ENCODE measurements at places on chromosomes 5 and 9. TPM values are rescaled to one million over a fixed set of nuclear protein-coding genes. Genes with fewer than 3 reads are reported as not detected.
A peak's percentile ranks its signal among the peaks of the same experiment; 100 is the strongest.

DNA sequence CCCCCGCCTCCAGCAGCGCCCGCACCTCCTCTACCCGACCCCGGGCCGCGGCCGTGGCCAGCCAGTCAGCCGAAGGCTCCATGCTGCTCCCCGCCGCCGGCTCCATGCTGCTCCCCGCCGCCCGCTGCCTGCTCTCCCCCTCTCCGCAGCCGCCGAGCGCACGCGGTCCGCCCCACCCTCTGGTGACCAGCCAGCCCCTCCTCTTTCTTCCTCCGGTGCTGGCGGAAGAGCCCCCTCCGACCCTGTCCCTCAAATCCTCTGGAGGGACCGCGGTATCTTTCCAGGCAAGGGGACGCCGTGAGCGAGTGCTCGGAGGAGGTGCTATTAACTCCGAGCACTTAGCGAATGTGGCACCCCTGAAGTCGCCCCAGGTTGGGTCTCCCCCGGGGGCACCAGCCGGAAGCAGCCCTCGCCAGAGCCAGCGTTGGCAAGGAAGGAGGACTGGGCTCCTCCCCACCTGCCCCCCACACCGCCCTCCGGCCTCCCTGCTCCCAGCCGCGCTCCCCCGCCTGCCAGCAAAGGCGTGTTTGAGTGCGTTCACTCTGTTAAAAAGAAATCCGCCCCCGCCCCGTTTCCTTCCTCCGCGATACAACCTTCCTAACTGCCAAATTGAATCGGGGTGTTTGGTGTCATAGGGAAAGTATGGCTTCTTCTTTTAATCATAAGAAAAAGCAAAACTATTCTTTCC lies 19.3 kb downstream of the CDKN2A start:
- no peak overlapping the region for H3K27ac ChIP-seq
- H3K27me3 ChIP-seq, result peaks cover 72% of the 10 kb centered on the region
- H3K4me3 ChIP-seq, result peak overlapping the region; percentile 43
- DNase-seq, result no peak

LCN15 gene
- total RNA-seq, result not detected

- H3K27me3 ChIP-seq, result no peaks in the 10 kb centered on the region
- no peak overlapping the region for H3K27ac ChIP-seq
- H3K36me3 ChIP-seq, result no peaks in the 10 kb centered on the region
- H3K4me1 ChIP-seq, result peaks cover 14% of the 10 kb centered on the region
- no peak overlapping the region for H3K4me3 ChIP-seq
- no peak for DNase-seq
Observed at GRCh38 chr5:138240650-138241385, 27.7 kb upstream of the CDC23 start.

GRCh38 chr5:102599289-102599688 lies 100.5 kb upstream of the SLCO6A1 start:
- H3K36me3 ChIP-seq, result no peaks in the 10 kb centered on the region
- no peak overlapping the region for H3K4me3 ChIP-seq
- no peak for DNase-seq
- H3K27ac ChIP-seq, result no peak overlapping the region

DNA sequence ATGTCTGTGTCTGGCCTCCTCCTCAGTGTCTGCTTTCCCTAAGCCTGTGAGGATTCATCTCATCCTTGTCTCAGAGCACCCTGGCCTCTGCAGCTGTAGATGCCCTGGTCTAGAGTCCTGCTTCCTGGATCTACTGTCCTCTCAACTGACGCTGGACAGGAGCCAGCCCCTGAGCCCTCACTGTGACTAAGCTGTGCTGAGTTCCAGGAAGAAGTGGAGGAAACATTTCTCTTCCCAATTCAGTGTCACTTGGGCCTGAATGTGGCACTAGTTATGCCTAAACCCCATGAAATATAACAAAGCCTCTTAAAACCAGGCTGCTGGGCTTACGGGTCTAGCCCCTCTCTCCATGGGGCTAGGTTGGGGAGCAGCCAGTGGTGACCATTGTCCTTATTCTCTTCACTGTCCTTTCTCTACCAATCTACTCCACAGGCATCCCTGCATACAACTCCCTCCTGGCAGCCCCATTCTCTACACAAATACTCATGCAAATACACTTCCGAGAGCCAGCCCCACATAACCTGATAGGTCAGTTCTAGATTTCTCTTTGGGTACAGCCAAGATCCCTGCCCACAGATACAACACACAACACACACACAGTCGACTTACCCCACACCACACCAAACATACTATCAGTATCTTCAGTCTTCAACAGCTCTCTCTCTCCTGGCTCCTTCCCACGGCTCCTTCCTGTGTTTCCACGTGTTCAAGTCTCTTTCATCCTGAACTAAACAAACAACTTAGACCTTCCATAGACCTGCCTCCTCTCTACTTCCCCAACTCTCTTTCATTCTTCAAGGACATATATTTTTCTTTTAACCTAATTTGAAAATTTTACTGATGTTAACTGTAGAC lies 220.8 kb downstream of the SNX18 start:
- no peaks in the 10 kb centered on the region for H3K36me3 ChIP-seq
- H3K4me1 ChIP-seq, result no peaks in the 10 kb centered on the region
- H3K4me3 ChIP-seq, result no peak overlapping the region
- DNase-seq, result peak; percentile 91

AK1 gene
- 39.1 TPM for total RNA-seq

DNA sequence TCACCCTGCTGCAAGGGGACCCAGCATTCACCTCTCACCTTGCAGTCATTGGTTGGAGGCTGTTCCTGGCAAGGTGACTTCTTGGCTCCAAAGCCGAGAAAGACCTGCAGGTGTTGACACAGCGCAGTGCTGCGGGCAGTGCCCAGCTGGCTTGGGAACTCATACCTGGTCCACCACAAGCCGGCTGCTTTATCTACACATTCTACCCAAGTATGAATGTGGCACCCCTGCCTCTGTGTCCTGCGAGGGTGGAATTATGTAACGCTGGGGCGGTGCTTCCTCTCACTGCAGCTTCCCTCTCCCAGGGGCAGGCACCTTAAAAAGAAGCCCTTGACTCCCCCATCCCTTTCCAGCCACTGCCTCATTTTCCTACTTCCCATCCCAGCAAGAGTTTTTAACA lies 2.5 kb upstream of the ZMYND19 start:
- no peak overlapping the region for H3K4me3 ChIP-seq
- peaks cover 26% of the 10 kb centered on the region for H3K4me1 ChIP-seq
- peaks cover 9% of the 10 kb centered on the region for H3K36me3 ChIP-seq
- no peak for DNase-seq

DNA sequence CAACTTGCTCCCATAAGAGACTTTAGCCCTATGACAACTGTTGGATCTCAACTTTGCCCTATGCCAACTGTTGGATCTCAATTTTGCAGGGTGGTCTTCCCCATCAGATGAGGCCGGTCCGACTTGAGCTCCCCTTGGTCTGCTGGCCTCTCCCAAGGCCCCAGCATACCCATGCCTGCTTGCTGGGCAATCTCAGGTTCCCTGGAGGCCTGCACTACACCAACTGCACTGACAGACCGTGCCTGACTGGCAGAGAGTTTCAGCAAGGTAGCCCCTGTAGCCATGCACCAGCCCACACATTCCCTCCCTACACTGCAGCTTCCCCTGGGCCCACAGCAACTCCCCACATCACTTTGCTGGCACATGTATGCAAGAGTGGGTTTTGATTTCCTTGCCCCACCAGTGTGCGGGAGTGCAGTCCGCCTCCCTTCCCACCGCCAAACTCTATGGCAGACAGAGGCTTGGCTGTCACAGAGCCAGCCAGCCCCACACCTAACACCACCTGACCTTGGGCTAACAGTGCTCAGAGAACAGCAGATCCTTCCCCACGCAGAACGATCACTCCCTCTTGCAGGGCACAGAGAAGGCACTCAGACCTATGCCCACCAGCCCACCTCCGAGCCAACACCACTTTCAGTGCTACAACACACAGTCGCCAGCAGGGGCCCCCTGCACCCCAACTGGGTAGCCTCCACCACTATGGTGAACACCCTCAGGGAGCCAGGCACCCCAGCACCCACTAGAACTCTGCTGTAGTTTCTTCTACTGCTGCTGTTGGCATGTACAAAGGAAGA lies 279.9 kb upstream of the COX7C start:
- no peak overlapping the region for H3K27ac ChIP-seq
- no peak overlapping the region for H3K4me3 ChIP-seq
- no peak for DNase-seq
- no peaks in the 10 kb centered on the region for H3K36me3 ChIP-seq
- H3K4me1 ChIP-seq, result no peaks in the 10 kb centered on the region

CATSPER3 gene
- total RNA-seq, result 0.65 TPM

DNA sequence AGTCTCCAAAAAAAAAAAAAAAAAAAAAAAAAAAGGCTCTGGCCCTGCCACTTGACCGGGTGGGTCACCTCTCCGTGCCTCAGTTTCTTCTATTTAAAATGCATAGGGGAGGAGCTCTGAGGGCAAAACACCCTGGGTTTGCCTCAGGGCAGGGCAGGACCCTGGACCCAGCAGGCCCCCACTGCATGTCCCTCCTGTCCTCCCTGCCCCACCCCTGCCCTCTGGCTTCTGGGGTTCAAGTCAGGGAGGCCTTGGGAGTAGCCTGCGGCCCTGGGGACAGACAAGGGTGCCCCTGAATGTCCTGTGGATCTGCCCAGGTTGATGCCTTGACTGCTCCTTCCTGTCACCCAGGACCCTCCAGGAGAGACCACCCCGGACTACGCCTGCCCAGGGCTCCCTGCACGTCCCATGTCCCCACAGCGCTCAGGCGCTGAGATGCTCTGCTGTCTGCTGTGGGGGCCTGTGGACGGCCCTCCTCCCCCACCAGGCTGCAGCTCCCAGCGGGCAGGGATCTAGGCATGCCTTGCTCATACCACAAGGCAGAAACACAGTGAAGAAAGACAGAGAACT lies 35.4 kb downstream of the ADAMTS2 start:
- H3K4me1 ChIP-seq, result no peaks in the 10 kb centered on the region
- DNase-seq, result no peak
- no peaks in the 10 kb centered on the region for H3K27me3 ChIP-seq
- no peaks in the 10 kb centered on the region for H3K36me3 ChIP-seq
- H3K4me3 ChIP-seq, result no peak overlapping the region

DNA sequence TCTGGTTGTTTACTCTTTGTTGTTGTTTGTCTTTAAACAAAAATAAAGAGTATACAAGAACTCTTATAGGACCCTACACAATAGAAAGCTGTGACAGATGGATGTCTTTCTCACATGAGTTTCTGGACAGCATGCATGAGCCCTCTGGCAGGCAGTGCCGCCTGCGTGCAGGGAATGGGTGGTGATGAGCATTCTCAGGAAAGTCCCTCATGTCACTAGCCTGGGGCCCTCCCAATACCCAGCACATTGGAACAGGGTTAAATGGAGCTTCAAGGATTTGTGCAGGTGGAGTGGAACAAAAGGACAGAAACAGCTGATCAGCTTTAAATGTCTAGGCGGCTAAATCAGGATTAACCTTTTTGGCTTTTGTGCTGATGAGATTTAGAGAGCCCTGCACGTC lies 181.0 kb upstream of the CD180 start:
- H3K27me3 ChIP-seq, result no peaks in the 10 kb centered on the region
- no peak overlapping the region for H3K27ac ChIP-seq
- no peak for DNase-seq
- H3K36me3 ChIP-seq, result no peaks in the 10 kb centered on the region
- no peaks in the 10 kb centered on the region for H3K4me1 ChIP-seq

DNA sequence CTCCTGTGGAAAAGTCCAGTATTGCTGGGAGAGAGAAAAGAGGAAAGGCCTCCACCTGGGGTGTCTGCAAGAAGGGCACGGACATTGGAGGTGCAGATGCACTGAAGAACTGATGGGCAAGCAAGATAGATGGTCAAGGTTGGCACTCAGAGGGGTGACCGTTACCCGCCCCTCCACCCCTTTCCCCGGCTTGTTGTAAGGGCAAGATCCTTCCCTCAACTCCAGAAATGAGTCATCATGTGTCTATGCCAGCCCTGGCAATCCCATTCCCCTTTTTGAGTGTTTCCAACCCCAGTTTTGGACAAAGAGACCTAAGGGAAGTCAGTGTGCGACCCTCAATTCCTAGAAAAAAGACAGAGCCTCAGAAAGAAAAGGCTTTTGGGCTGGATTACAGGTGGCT lies 34.9 kb upstream of the ATP6V1G1 start:
- H3K36me3 ChIP-seq, result no peaks in the 10 kb centered on the region
- no peaks in the 10 kb centered on the region for H3K27me3 ChIP-seq

SLC6A3 gene
- not detected for total RNA-seq

DNA sequence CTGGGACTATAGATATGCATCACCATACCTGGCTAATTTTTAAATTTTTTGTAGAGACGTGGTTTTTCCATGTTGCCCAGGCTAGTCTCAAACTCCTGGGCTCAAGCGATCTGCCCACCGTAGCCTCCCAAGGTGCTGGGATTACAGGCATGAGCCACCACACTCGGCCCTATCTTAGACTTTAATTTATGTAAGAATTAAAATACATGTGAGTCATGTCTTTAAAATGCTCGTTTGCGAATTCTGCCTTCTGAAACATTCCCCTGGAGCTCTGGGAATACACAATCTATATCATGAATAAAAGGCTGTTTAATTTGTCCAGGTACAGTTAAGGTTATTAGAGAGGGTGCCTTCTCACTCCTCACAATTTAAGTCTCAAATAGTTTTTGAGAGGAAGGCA lies 32.8 kb downstream of the RHOBTB3 start:
- H3K4me1 ChIP-seq, result peaks cover 27% of the 10 kb centered on the region
- no peak overlapping the region for H3K4me3 ChIP-seq
- no peak for DNase-seq
- no peak overlapping the region for H3K27ac ChIP-seq
- no peaks in the 10 kb centered on the region for H3K27me3 ChIP-seq
- H3K36me3 ChIP-seq, result peaks cover 13% of the 10 kb centered on the region
